ENCODE measurements at places on chromosomes 5 and 9.

- no peak for DNase-seq
These were observed 3.5 kb upstream of the BASP1 start for GRCh38 chr5:17213938-17214337.

DNA sequence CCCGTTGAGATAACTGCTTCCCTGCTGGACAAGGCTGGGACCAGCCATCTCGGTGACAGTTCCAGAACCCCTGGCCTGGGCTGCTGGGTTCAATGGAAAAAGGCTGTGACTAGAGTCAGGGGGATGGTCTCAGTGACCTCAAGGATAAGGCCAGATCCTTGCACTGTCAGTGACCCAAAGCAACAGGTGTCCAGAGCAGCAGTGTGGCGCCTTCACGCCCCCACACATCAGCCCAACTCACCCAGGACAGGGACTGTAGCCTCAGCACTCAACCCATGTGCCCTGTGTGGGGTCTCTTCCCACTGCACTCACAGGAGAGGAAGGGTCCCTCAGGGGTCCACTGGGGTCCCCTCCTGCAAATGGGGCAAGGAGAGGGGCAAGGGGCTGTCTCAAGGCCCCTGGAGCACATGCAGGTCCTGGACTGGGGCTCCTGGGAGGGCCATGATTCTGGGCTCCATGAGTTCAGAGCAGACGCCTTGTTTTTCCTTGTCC, 698 bp upstream of the LCN2 start:
- no peak for DNase-seq

DNA sequence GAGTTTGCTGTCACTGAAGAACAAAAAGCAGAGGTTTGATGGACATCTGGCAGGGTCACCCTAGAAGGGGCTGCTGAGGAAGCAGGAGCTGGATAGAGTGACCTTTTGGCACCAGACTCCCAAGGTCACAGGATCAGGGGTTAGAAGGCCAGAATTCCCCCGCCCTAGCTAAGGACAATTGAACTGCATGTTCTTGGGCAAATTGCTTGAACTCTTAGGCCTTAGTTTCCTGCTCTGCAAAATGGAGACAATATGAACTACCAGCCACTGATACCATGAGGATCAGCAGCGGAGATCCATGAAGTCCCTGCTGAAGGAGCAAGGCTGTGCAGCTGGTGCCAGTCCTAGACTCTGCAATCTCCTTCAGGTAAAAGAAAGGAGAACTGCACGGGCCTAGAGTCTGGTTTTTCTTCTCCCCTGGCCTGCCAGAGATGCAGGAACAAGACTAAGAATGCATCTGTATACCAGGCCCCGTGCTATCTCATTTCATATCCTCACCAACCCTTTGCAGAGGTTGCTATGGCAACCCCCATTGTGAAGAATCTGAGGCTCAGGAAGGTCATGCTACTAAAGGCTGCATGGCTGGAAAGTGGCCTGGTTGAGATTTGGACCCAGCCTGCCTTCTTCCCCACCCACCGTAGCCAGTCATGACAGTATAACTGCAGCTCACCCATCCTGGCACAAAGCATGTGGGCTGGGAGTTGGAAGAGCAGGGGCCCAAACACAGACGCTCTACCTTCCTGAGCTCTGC, 33.7 kb downstream of the CAMK2A start:
- no peak for DNase-seq

- no peak for DNase-seq
These were observed 3.5 kb downstream of the SNCAIP start for GRCh38 chr5:122315521-122315920.

- no peak for DNase-seq
These were observed 69.9 kb downstream of the C9orf57 start for GRCh38 chr9:71990466-71990865.

GRCh38 chr5:149790276-149790675, 60.2 kb downstream of the PPARGC1B start:
- DNase-seq = no peak

GRCh38 chr5:58886315-58887207, 303.7 kb downstream of the RAB3C start:
- no peak for DNase-seq

DNA sequence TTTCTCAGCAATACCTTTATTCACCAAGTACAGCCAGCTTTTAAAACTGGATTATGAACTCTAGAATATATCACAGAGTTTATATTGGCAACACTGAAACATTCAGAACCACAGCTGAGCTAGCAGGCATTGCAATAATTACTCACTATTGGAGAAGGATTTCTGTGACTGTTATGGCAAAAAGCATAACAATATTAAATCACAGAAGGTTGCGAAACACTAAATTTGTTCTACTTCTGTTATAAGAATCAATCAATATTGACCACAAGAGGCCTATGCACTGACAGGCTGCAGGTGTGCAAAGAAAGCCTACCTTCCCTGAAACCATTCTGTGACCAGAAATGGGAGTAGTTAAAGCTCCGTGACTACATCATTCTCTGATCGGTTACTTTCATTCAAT, 59.2 kb downstream of the AP3B1 start:
- DNase-seq = no peak

DNA sequence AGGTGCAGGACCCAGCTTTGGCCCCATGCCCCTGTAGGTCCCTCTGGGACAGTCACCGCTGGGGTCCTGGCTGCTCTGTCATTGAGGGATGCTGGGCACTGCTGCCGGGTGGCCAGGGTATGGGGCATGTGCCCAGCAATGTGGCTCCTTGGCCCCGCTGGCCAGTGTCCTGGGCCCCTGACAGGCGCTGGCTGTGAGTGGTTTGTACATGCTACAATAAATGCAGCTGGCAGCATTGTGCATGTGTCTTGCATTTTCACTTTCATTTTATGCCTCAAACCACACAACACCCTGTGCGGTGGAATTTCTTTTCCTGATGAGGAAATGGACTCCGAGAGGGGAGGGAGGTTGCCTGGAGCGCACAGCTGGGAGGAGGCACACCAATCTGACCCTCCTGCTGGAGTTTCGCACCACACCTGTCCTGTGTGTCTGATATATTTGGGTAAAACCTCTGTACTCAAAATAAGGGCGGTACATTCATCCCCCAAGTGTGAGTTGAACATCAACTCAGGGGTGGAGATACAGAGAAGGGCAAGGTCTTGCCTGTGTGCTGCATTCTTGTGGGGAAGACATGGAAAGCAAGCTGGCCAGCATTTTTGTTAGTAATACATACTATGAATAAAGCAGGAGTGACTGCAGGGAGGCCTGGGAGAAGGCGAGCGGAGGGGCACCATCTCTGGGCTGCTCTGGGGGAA, 11.7 kb downstream of the TSPAN17 start:
- no peak for DNase-seq

GRCh38 chr5:151047814-151048425, 27.5 kb downstream of the GPX3 start:
- no peak for DNase-seq

- DNase-seq = no peak
These were observed 9.5 kb downstream of the DENND4C start for GRCh38 chr9:19239955-19240354.

DNA sequence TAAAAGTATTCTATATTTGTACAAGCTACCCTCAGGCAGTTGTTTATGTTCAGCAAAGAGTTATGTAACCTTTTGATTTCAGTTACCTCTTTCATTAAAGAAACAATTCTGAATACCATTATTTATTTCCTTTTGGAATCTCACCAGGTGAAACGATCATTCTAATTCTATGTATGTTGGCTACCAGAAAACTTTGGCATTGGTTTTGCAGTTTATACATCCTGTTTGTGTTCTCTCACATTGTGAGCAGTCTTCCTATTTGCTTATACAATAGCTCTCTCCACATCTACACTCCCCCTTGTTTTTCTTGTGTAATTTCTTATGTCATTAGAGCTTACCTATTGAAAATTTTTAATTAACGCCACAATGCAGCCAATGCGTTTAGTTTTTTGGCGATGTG, 276.0 kb upstream of the MPDZ start:
- DNase-seq = no peak

DNA sequence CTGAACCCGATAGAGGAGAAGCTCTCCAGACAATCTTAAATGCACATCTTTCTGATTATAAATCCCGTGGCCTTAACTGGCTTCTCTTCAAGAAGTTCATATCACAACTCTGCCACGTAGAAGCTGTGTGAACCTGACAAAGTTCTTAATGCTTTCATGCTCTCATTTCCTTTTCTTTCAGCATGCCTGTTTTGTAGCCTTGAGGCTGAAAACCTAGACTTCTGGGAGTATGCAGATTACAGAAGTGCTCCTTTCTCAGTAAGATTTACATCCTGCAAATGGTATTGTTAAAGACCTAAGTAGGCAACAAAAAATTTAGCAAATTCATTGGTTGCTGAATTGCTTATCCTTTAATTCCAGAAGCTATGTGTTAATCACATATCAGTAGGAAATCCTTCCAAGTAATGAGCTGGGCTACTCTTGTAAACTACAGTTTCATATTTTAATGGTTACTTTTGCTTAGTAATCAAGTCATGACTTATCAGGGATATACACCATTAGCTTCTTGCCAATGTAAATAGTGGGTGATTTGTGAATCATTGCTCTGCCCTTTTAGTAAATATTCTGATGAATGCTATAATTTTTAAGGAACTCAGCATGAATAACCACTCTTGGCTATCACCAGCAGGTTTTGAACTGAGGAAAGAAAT, 334.7 kb downstream of the FBXL7 start:
- no peak for DNase-seq

- no peak for DNase-seq
These were observed 416.2 kb downstream of the SPOCK1 start for GRCh38 chr5:137082951-137083350.

DNA sequence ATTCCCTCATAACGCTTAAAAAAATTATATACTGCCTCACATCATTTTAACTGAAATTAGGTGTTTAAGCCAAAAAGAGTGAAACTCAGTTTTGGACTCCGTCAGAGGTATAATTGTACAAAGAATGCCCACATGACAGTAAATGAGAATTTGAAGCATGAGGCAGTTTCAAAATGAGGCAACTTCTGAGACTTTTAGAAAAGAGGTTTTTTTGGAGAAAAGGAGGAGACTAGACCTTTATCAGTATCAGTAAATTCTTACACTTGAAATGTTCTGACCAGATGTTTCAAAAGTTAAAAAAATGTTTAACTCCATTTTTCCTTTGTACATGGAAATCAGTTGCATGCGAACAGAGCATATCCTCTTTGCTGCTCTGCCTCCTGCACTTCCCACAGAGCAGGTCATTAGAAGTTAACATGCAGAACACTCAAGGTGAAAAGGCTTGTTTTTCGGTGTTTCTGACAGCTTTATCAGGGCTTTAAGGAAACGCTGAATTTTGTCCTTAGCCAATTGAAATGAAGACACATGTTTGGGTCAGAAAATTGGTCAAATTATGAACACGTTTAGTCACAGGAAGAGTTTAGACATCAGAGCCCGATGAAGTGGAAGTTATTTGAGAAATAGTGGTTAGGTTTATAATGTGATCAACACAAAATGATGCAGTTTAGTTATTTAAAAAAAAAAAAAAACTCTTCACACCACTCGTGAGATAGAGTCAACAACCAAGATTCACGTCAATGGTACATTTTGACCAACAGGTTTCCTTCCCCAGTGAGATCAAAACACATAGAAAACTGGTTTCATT, 59.5 kb downstream of the PIK3R1 start:
- no peak for DNase-seq

DNA sequence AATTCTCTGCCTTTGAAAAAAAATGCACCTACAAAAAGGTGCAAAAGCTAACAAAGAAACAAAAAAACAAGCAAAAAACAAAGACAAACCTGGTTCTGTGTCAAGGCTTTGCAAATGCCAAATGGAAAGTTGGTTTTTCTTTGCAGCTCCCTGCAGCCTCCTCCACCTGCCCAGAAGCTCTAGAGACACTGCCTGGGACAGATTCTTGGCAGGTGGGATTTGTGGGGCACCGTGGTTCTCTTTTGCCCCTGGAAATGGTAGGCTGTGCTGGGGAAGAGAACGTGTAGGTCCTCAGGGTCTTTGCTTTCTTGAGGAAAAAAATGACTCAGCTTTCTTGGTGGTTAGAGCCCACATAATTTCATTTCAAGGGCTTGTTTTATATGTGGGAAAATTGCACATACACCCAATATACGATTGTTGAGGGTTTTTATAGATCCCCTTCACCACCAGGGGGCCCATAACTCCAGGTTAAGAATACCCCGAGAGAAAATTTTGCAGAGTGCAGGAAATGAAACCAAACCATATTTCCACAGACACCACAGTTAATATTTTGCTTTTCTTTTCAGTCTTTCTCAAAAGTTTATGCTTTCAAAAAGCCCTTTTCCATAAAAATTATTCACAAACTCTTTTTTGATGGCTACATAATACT, 58.7 kb downstream of the NXNL2 start:
- DNase-seq = no peak

- DNase-seq = no peak
These were observed 18.0 kb upstream of the CXCL14 start for GRCh38 chr5:135596788-135597187.

DNA sequence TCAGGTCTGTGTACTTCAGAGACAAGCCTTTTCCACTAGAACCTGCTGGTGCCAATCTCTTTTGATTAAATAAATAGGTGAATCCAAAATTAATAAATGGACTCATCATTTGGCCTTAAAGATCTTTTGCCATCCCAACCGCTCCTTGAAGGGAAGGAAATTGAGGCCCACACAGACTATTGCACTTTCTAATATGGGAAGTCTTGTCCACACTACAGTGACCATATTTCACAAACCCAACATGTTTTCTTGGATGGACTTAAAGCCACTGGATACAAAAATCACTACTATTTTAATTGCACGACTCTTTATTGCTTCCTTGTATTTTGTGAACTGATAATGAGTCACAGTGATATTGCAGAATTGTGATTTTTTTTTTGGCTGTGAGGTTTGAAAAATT, 135.0 kb downstream of the DIRAS2 start:
- DNase-seq = no peak

DNA sequence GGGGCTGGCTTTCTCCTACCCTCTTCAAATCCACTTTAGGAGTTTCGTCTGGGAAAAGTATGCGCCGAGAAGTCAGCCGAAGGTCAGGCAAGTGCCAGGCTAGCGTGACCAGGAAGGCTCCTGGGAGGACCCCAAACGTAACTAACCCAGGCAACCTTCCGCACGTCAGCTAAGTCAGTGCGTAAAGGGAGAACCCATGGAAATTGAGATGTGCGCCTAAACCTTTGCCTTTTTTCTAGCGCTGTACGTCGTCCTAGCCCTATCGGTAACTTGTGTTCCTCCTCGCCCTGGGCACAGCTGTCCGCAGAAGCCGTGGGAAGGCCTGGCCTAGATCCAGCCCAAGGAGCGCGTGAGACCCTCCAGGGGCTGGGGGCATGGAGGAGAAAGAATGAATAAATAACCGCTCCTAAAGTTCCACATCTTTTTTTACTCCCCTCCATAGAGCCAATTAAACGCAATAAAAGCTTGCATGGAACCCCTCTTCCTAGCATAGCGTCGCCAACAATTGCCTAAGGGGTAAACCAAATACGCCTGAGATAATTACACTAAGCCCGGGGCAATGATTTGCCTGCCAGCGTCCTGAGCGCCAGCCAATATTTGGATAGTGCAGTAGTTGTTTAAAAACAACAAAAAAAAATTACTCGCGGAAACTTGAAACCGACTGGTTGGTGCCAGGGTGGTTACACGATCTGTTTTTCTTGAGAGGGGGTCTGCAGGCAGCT, 4.0 kb upstream of the FOXB2 start:
- no peak for DNase-seq

- DNase-seq = no peak
These were observed at the start of gene CDO1 for GRCh38 chr5:115816226-115817081. TSS of gene CDO1 (minus strand) at chr5:115816659. CDS start at chr5:115816397, 262 bp downstream.

- DNase-seq = no peak
These were observed 505.5 kb upstream of the WWC1 start for GRCh38 chr5:167785901-167786300.

All from cortex of kidney (tissue), 1 donor.